ENCODE measurements at places on chromosomes 13 and 19. TPM values are rescaled to one million over a fixed set of nuclear protein-coding genes. Genes with fewer than 3 reads are reported as not detected.

The PDE4C gene
- total RNA-seq, result 3.9 TPM

The SELENOV gene
- total RNA-seq, result not detected

The SHISA2 gene
- total RNA-seq, result 9.2 TPM

The SIGLEC12 gene
- not detected for total RNA-seq

The KIR2DL1 gene
- not detected for total RNA-seq

The ARHGAP45 gene
- 2.5 TPM for total RNA-seq

The ICAM3 gene
- total RNA-seq, result 1.4 TPM

All from diencephalon (tissue), 1 donor.